ENCODE measurements at places on chromosomes 6 and 20.

DNA sequence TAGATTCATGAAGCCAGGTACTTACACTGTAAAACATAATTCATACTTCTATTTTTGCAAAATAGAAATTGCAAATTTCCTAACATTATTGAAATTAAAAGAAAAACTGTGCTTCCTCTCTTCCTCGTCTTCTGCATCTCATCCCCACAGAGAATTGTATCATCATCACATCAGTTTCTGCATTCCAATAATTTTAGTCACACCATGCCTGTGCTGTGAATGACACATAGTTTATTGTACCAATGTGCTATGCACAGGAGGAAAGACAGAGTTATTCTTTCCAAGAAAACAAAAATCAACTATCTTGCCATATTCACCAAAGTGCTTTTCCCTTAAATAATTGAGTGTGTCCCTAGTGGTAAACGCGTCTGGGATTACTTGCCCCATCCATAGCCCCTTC lies 38.1 kb upstream of the FAM135A start:
- DNase-seq: no peak

DNA sequence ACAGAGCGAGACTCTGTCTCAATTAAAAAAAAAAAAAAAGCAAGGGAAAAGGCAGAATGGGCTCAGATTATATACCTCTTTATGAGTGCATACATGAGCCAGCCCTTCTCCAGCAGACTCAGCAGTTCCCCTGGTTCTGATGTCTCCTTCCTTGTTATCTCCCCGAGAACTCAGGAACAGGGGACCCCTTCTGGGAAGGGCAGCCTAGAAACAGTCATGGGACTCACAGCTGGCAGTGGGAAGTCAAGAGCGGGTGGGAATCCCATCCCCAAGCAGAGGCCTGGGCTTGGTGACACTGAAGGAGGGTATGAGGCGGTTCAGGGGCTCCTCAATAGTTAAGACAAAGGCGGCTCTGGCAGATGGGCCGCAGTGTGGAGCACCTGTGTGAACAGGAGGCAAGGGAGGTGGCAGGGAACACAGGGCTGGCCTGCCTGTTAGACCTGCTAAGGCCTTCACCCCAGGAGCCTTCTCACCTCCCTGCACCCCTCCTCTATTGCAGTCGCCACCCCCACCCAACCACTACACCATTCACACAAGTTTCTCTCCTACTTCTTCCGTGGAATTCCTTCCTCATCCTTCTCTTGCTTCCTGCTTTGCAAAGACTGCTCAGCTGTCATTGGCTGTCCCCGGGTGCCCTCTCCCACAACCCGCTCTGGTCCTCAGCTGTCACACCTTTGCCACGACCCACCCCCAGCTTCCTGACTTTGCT lies 29.7 kb upstream of the MDFI start:
- no peak for DNase-seq

DNA sequence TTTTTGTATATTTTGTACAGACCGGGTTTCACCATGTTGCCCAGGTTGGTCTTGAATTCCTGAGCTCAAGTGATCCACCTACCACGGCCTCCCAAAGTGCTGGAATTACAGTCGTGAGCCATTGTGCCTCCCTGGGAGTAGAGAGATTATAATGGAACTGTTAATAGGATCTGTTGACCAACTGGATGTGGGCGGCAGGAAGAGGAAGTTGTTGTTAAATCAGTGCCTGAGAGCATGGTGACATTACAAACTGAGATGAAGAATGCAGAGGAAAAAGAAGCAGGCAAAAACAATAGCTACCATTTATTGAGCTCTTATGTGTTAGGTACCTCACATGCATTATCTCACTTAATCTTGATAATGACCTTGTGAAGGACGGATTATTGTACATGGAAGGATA lies 9.2 kb upstream of the L3MBTL3 start:
- no peak for DNase-seq

DNA sequence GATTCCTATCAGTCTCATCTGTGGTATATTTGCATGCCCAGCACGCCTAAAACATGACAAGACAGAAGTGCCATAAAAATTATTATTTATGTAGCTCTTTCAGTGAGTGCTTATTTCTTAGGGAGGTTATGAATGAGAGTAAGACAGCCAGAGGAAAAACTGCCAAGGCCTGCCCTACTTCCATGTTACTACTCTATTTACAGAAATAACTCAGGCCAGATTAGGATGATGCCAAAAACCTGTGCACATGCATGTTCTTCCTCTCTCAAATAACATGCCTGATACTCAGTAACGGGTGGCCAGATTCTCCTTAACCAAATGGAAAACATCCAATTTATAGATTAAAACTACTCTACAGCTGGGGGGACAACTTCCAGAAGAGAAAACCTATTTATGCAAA lies 45.7 kb downstream of the ILRUN start:
- no peak for DNase-seq

DNA sequence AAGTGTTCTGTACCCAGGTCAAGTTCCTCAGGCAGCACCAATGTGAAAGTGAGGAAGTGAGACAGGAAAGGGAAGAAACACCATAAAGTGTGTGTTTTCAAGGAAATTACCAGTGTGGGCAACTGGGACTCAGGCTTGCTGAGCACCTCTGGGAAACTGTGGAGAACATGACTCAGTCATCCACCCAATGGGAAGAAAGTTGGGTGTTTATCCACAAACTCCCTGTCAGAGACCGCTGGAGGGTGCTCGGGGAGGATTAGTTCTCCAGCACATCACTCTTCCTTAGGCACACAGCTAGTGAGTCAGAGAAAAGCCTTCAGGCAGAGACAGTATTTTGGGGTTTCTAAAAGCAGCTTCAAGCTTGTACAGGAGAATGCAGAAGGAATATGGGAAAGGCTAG lies 93.6 kb downstream of the PCSK2 start:
- no peak for DNase-seq

GRCh38 chr20:46520976-46521579 lies 7.7 kb upstream of the ZNF334 start:
- peak; percentile 18 for DNase-seq

- no peak for DNase-seq
Observed at GRCh38 chr20:35849706-35850105, 77.9 kb downstream of the PHF20 start.

GRCh38 chr6:69791065-69791471 lies 5.7 kb downstream of the LMBRD1 start:
- DNase-seq: no peak

DNA sequence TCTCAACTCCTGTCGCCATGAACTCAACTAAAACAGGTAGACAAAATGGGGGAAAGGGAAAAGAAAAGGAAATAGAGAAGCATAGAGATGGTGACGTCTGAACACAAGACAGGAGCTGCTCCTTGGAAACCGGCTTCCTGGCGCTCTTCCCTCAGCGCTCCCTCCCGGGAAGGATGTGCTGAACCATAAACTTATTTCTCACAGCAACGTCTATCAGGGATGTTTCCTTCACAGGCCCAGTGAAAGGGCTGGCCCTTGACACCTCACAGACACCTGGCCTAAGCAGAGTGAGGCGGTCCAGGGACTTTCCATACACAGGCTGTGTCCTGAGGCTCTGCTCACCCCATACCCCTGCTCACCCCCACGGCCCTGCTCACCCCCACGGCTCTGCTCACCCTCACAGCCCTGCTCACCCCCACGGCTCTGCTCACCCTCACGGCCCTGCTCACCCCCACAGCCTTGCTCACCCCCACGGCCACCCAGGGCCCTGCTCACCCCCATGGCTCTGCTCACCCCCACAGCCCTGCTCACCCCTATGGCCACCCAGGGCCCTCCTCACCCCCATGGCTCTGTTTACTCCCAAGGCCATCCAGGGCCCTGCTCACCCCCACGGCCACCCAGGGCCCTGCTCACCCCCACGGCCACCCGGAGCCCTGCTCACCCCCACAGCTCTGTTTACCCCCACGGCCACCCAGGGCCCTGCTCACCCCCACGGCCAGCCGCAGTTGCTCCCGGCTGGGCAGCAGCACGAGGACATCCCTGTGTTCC lies 653 bp downstream of the FRMD1 start:
- no peak for DNase-seq

GRCh38 chr6:42756722-42757121 lies 10.8 kb upstream of the TBCC start:
- no peak for DNase-seq

DNA sequence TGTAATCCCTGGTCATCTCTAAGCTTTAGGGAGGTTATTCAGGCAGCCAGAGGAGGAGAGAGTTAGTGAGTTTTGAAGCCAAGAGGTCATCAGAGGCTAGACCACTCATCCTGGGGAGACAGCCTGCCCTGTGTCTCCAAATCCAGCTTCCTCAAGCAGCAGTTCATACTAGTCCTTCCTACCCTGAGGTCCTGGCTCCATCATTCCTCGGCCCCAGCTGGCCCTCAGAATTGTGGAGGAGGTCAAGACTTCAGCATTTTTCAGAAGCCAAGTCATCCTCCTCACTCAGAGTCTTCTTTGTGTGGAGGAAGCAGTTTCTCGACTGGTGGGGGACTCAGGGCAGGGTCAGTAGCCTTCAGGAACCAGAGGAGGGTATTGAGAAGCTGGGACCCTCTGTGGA lies 12.4 kb upstream of the KIAA1755 start:
- DNase-seq: no peak

- peak; percentile 24 for DNase-seq
Observed at GRCh38 chr20:4607287-4607713, 114.4 kb upstream of the PRND start.

DNA sequence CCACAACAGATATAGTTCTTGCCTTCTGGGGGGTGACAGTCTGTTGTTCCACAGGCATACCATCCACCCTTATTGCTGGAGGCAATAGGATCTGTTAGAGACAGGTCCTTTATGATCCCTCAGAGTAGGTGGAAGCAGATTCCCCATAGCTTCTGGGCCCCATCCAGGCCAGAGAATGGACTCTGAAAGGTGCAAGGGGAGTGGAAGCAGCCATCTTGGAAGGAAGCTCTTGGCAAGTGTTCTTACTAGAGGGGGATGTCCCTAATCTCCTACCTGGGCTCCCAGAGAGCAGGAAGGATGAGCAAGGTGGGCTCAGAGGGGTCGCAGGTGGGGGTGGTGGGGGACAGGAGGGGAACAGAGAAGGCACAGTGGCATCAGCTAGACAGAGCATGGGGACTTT lies 33.4 kb downstream of the CEBPB start:
- DNase-seq: no peak

GRCh38 chr6:163327921-163328320 lies 86.6 kb upstream of the QKI start:
- no peak for DNase-seq

- DNase-seq: no peak
Observed at GRCh38 chr20:12217382-12217781, 299.7 kb downstream of the BTBD3 start.

DNA sequence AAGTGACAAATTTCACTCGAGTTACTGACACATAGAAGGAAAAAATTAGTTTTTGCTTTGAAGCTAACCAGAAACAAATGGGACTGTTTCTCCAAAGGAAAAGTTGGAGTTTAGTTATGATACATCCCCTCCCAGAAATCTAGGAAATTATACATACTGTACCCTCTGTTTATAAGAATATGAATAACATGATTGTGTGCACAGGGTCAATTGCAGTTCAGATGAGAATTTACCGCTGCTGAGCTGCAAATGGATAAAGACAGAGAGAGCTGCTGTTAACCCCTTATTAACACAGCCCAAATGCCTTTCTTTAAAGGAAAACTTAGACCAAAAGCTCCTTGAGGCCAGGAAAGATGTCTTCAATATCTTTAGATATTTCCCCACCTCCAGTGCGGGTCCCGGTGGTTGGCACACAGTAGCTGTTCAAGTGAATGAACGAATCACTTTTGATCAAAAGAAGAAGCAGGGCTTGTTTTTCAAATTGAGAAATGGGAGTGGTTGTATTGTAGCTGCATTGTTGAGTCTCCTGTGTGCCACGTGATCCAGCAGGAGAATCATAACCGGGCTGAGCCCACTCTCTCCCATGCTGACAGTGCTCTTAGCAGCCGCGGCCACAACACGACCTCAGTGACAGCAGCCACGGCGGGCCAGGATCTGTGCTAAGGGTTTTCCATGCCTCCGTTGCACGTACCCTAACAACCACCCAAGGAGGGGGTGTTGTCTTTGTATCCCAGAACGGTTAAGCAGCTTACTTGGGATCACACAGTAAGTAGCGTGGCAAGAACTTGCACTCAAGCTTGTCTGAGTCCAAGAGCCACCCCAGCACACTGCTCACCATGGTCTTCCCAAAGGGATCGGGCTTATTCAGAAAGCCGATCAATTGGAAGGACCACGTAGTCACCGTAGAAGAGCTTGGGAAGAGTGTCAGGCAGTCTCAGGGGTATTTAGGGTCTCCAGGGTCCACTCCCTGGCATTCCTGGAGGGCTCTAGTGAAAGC lies 53.5 kb upstream of the BMP6 start:
- DNase-seq: no peak

GRCh38 chr6:61886608-61887259 lies 399.3 kb downstream of the KHDRBS2 start:
- no peak for DNase-seq

GRCh38 chr6:1244941-1245340 lies 67.0 kb upstream of the FOXQ1 start:
- DNase-seq: no peak

GRCh38 chr6:109076377-109076776 lies 18.3 kb downstream of the SESN1 start:
- no peak for DNase-seq

DNA sequence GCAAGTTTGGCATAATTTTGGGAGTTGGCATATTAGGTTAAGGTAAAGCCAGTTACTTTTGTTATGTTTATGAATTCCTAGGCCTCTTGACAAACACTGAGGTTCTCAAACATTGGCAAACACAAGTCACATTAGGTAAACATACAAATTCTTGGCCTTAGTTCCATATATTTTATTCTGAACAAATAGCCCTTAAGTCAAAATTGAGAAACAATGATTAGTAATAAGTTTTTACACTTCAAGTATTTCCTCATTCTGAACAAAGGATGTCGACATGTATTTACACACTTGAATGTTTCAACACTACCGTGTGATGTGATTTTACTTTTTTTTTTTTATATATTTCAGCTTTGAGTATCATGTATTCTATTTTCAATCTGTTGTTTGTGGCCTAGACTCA lies 3.8 kb upstream of the ECHDC1 start:
- DNase-seq: no peak

DNA sequence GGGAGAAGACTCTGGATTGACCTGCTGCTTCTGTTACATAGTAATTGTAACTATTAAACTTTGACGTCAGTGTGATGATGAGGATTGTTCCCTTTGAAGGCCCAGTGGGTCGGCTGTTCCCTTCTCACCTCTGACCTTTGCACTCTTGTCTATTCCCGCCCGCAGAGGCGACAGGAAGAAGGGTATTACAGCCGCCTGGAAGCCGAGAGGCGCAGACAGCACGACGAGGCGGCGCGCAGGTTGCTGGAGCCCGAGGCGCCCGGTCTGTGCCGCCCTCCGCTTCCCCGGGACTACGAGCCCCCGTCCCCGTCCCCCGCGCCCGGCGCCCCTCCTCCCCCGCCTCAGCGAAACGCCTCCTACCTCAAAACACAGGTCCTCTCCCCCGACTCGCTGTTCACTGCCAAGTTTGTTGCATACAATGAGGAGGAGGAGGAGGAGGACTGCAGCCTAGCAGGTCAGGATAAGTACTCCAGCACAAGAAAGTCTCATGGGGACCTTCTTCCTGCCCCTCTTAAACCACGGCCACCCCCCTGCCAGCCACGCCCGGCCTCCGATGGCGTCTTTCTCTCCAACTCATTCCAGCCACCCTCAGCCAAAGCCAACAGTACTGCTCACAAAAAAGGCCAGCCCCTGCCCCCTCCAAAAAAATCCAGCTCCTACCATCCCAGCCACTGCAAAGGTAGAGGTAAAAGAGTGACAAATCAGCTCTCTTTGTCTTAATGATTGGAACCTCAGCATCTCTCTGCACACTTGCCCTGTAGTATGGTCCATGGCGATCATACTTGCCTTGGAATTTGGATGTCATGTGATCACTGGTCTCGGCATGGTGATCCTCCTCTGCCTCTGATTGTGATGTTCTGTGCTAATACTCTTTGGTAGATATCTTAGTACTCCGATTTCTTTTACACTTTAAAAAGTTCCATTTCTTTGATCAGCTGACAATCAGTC lies 31.6 kb upstream of the KIF25 start:
- no peak for DNase-seq
